ENCODE measurements at places on chromosomes 7 and 10.
A peak's percentile ranks its signal among the peaks of the same experiment; 100 is the strongest.

DNA sequence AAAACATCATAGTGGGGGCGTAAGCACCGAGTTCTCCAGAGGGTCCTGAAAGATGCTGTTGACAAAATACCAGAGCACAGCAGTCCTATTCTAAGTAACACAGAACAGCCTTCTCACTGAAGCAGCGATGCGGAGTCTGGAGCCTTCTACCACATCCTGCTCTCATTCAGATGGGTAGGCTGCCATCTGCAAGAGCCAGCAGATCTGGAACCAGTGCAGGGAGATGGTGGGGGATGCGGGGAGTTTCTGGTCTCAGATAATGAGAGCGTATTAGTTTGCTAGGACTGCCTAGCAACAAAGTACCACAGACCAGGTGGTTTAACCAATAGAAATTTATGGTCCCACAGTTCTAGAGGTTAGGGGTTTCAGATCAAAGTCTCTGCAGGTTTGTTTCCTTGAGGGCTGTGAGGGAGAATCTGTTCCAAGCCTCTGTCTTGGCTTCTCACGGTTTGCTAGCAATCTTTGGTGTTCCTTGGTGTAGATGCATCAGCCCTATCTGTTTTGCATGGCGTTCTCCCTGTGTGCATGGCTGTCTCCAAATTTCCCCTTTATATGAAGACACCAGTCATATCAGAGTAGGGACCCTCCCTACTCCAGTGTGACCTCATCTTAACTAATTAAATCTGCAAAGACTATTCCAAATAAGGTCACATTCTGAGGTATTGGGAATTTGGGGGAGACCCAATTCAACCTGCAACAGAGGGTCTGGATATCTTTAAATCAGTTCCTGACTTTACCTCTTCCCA lies 52.0 kb upstream of the STEAP1B start:
- DNase-seq, result no peak

- no peak for DNase-seq
Measured at GRCh38 chr10:28633750-28634149, 43.6 kb upstream of the BAMBI start.

DNA sequence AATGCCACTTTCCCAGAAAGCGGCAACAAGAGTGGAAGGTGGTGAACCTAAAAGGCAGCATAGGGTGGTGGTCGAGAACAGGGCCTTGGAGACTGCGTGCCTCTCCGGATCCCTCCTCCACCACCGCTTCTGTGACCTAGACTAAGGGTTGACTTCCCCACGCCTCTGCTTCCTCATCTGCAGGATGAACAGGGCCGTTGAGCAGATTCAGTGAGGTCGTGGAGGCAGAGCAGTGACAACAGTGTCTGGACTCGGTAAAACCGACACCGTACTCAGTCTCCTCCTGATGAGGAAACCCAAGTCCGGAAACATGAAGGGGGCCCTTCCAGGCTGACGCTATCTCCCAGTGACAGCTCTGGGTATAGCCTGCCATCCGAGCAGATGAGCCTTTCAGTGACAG lies 162.6 kb downstream of the CELF2 start:
- DNase-seq, result no peak

DNA sequence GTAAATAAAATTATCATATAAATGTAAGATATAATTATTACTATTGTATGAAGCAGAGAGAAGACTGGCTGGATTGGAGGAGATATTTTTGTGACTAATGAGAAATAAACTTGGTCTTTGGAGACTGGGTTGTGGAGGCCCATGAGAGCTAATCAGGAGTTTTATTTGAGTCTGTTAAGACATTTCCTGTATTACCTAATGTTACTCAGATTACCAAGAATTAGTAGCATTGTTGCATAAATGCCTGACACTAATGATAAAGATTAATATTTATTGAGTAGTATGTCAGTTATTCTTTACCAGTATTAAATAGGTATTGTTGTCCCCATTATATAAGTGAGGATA lies 7.1 kb downstream of the CCDC126 start:
- no peak for DNase-seq

- no peak for DNase-seq
Measured at GRCh38 chr7:50695026-50695425, 87.7 kb downstream of the GRB10 start.

- no peak for DNase-seq
Measured at GRCh38 chr10:7337431-7338171, 73.2 kb downstream of the SFMBT2 start.

DNA sequence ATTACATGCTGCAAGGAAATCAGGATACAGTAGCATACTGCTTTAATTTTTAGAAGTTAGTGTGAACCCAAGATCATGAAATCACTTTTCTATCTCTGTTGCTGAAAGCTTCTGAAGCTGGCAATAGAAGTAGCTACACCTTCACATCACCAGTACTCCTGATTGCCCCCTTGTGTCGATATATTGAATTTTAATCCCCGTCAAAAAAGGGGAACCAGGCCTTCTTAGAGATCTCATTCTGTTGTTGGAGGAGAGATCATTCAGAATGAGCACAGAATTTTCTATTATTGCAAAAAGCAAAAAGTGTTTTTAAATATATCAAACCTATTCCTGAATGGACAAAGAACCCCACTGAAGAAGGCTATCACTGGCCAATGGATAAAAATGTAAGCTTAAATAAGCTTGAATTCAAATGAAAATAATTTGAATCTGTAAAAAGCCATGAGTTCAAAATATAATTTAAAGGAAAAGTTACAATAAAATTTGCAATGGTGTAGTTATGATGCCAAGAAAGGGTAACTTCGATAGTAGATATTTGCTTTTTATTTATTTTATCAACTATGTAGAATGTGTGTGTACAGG lies 39.7 kb upstream of the TEX47 start:
- DNase-seq, result peak; percentile 4

DNA sequence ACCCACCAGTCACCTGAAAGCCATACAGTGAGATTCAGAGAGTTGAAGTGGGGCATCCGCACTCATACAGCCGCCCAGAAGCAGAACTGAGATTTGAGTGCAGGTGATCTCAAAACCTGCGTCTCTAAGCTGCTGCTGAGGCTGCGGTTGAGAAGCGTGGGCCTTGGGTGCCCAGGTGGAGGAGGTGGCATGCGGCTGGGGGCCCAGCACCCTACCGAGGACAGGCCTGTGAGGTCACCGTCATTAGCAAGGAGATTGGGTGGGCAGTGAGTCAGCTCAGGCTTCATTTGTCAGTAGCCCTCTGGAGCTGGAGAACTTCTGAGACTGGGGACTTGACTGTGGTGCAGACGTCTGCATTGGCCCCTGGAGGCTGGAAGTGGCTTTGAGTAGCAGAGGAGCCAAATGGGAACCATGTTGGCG lies 29.8 kb downstream of the ZMIZ1 start:
- DNase-seq, result no peak

DNA sequence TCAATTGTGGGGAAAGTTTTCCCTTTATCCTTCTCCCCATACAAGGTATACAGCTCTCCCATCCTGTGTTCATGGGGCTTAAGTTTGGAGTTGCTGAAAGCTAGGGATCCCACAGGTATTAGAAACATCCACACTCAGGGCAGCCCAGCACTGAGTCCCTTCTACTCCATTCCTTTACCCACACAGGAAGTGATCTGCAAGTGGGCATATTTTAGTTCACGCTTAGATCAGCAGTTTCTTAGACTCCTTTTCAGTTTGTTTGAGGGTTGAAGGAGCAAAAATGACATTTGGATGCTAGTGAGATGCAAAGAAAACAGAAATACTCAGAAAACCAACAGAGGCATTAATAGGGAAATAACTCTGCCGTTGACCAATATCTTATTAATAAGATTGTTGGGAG lies 134.7 kb downstream of the VPS50 start:
- DNase-seq, result no peak

DNA sequence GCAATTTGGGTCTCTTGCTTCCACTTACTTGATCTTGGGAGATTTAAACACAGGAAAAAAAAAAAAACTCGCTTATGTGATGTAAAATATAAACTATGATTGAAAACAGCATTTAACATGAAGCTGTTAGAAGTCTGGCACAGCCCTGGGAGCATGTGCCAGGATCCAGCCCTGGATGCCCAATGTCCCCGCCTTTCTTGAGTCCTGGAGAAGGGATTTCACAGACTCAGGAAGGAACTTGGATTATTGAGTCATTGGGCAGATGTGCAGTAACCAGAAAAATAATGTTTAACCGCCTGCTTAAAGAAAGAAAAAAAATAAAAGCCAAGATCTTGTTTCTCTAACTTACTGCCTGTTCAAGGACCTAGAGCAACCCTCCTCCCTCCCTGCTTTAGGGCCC lies 3.7 kb upstream of the JCAD start:
- DNase-seq, result peak; percentile 72

GRCh38 chr10:97903128-97904017 lies 53.7 kb downstream of the GOLGA7B start:
- no peak for DNase-seq

DNA sequence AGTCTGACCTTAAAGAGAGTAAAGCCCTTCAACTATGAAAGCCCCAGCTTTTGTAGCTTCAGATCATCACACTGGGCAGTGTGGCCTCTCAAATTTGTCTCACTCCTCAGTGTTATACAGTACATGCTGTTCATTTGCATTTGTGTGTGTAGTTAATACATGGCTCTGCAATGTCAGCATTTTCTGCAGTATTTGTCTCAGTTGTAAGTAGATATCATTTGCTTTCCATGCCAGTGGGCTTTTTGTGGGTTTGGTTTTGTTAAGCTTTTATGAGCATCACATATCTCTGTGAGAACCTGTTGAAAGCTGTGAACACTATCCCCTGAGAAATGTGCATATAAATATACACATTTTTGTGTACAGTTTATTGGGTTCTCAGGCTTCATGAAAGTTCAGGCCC lies 57.0 kb downstream of the ZNF277 start:
- DNase-seq, result no peak

- no peak for DNase-seq
Measured at GRCh38 chr7:5396542-5396941, 27.1 kb downstream of the TNRC18 start.

- DNase-seq, result no peak
Measured at GRCh38 chr7:145082366-145083161, 246.7 kb upstream of the TPK1 start.

GRCh38 chr7:19944363-19945120 lies 171.1 kb upstream of the TMEM196 start:
- DNase-seq, result no peak

DNA sequence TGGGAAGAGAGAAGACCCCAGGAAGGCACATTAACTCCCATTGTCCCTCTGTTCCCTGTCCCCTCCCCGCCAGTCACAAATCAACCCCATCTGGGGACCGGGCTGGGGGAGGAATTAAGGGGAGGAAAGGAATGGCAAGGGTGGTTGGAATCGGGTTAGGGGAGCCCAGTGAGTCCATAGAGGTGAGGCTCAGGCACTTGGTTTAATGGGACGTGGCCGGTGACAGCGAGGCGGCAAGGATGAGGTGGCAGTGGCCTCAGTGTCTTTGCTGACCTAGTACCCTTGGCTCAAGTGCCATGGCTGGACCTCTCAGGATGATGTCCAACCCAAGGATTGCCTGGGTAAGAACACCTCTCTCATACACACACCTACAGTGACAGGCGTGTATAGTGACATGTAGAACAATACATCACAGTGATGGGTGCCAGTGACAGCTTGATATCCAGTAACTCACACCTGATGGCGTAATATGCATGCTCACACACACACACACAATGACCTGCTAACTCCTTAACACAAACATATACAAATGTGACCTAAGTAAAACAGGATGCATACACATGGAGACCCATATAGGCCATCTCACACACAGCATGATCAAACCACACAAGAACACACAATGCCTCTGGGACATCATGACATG lies 12.3 kb downstream of the KCNIP2 start:
- DNase-seq, result no peak

DNA sequence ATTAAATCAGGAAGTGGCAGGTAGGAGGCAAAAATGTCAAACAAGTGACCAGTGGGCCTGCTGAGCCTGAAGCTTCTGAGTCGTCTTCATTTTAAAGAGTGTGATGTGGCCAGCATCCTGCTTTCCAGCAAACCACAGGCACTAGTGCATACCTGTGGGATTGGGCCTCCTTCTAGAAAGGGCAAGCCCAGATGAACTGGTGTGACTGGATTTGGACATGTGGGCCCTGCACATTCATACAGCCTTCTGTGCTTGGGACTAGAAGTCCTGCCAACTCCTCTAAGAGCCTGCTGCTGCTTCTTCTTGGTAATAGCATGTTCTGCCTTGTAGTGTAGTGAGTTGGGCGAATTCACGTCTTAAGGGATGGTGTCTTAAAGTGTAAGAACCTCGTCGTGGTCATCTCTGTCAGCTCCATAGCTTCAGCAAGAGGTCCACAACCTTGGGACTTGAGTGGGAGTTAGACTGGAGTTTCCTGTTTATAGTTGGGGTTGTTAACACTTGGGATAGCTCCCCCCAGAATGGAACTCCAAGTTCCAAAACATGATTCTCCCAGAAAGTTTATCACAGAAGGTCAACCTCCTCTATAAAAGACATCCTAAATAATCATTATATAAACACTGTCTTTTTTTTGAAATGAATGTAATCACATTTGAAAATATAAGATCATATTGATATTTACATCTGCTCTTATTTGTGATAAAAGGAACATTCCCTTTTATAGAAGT lies 11.2 kb downstream of the BMPER start:
- no peak for DNase-seq

DNA sequence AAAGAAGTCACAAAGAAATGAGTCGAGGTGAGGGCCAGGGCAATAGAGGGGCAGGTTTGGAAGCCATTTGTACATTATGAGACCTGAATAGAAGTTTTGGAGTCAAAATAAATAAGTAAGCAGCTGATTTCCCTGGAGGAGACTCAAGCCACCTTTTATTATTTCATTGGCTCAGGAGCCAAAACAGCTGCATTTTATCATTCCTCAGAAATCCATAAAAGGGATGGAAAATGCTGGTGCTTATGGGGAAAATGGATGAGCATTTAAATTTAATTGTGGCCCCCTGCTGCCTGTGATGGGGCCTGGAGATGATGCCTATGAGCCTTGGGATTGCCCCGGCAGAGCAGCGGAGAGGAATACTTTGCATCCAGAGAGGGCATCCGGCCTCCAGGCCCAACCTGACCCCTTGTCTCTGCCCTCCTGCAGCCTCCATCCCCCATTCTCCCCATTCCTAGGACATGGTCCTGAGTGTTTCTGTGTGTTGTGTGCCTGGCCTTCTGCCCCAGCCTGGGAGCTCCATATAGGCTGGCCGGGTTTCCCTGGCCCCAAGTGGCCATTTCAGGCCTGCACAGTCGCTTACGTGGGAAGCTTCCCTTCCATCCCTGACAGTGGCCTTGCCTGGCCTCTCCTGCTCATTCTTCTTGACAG lies 296.8 kb upstream of the ZMIZ1 start:
- DNase-seq, result peak; percentile 68

DNA sequence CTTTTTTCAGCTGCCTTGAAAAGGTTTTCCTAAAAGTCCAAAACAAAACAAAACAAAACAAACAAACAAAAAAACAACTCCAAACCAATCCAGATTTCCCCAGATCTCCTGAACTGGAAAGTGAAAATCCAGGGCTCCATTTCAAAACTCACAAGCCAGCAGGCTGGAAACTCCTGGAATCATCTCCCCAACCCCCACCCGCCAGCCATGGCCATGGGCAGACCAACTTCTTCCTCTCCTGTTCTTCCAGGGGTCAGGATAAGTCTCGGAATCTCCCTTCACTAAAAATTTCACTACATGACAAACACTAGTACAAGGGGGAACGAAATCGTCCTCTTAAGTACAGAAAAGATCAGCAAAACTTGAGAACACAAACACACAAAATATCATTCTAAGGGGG lies 40.4 kb downstream of the GNA12 start:
- DNase-seq, result no peak
